RWPE2 (cell line): ENCODE measurements at places on chromosomes 11 and 22.

DNA sequence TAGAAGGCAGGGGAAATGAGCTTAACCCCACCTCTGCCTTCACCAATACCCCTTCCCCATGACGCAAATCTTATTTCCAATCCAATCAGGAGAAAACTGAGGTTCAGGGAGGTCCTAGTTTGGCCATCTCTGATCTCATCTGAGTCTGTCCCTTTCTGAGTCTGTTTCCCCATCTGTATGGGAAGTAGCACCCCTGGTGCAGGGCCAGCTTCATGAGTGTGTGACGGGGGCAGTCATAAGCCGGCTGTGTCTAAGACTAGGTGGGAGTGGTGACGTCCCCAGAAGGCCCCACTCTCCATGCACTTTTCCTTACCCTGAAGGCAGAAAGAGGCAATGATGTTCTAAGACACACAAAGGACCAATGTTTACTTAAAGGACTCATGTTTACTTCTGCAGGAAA lies 72.3 kb downstream of the MN1 start:
- H3K27me3 ChIP-seq: no peaks in the 10 kb centered on the region
- no peak for DNase-seq
- H3K4me1 ChIP-seq: peaks cover 9% of the 10 kb centered on the region
- no peak overlapping the region for H3K27ac ChIP-seq

DNA sequence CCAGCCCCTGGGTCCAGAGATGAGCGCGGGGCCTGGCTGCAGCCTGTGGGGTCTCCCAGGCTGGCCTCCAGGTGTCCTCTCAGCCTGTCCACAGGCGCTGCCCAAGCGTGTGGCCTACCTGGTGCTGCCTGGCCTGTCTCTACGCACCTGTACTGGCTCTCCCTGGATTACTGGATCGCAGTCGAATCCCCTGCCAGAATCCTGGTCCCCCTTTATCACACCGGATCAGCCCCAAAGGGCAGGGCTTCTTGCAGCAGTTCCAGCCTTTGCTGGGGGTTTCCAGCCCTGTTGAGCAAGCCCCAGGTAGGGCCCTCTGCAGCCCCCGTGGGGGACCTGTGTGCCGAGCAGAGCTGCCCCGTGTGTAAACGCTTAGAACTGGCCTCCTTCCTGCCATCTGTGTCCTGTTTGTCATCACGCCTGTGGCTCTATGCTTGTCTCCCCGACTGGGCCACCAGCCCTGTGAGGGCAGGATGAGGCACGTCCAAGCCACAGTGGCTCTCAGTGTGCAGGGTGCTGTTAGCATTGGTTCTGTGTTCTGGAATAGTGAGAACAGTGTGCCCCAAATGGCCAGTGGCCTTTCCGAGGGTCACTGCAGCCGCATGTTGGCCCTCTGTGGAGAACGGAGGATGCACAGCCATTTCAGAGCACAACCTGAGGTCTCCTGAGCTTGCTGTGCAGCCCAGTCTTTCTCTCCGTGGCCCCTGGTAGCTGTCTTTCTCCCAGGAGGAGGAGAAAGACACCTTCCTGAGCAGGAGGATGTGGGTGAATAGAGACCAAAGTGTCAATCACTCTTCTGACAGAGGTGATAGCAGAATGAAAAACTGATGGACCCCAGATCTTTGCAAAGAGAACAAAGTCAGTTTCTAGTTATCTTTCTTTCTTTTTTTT lies 13.9 kb upstream of the TXNRD2 start:
- DNase-seq: peak; percentile 45
- no peak overlapping the region for H3K4me3 ChIP-seq
- no peaks in the 10 kb centered on the region for H3K27me3 ChIP-seq
- H3K4me1 ChIP-seq: no peaks in the 10 kb centered on the region
- H3K36me3 ChIP-seq: peaks cover 4% of the 10 kb centered on the region

- no peaks in the 10 kb centered on the region for H3K36me3 ChIP-seq
- H3K27ac ChIP-seq: no peak overlapping the region
- no peak for DNase-seq
- H3K4me3 ChIP-seq: no peak overlapping the region
- no peaks in the 10 kb centered on the region for H3K4me1 ChIP-seq
- no peaks in the 10 kb centered on the region for H3K27me3 ChIP-seq
These were observed 407.6 kb upstream of the CADM1 start for GRCh38 chr11:115911613-115912346.

DNA sequence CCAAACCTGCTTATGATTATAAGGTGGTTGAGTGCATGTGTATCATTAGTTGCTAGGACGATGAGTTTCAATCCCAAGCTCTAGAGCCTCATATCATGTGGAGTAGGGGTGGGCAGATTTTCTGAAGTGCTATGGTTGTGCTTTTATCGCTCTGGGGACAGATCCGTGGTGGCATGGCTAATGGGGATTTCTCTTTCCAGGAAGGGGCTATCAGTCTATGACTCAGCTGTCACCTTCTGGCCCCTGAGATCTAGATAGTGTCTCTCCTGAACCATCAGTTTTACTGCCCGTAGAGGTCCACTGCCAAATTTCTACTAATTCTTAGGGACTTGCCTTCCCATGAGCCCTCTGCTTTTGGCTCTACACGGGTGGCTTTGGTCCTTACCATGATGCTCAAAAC lies 51.8 kb downstream of the FDX1 start:
- no peak overlapping the region for H3K27ac ChIP-seq
- no peak overlapping the region for H3K4me3 ChIP-seq
- H3K36me3 ChIP-seq: no peaks in the 10 kb centered on the region
- H3K4me1 ChIP-seq: no peaks in the 10 kb centered on the region
- H3K27me3 ChIP-seq: no peaks in the 10 kb centered on the region
- no peak for DNase-seq

DNA sequence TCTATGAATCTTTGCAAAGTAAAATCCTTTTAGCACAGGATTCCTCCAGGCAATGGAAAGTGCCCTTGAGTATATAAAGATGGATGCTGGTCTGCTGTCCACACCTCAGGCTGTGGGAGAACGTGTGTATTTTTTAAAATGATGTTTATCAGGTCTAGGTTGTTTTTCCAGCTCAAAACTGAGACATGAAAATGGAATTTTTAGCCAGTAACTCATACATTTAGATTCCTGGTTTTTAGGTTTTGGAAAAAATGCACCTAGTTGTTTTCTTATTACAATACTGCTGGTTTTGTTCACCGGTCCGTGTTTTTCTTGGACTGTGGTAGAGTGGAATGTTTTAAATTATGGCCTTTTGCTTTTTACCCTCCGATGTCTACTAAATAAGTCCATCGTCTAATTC lies 554.7 kb downstream of the SOX6 start:
- no peaks in the 10 kb centered on the region for H3K36me3 ChIP-seq
- H3K4me1 ChIP-seq: peaks cover 5% of the 10 kb centered on the region
- H3K27me3 ChIP-seq: no peaks in the 10 kb centered on the region
- H3K27ac ChIP-seq: no peak overlapping the region
- no peak for DNase-seq

DNA sequence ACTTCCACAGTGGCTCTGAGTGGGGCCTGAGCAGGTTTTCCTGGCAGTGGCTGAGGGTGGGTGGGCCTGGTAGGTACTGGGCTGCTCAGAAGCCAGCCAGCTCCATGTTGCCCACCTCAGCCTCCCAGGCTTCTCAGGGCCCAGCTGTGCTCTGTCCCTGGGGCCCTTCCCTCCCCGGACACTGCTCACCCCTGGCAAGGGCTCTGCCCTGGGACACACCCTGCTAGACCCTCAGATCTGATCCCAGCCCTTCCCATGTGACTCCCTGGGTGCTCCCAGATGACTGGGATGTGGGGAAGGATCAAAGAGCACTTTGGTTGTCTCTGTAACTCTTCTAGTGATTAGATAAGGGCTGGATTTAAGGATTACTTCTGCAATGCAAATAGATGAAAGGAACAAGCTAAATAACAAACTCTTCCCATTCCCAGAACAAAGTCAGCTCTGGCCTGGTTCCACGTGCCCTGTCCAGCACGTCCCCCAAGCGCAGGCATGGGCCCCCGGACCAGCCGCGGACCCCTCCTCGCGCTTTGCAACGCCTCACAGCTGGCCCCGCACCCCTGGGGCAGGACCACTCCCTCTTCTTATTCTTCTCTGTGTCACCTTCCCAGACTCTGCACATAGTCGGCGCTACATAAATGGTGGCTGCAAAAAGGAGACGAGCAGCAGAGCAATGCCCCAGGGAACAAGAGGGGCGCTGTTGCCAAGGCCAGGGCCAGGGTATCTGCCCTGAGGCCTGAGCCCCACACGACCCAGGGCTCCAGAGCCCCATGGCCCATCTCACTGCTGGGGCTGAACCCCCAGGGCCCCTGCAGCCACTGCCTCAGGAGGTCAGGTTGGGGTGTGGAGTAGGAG lies 5.7 kb upstream of the KRTAP5-6 start:
- no peak overlapping the region for H3K4me3 ChIP-seq
- H3K27ac ChIP-seq: no peak overlapping the region
- peaks cover 6% of the 10 kb centered on the region for H3K4me1 ChIP-seq
- H3K36me3 ChIP-seq: no peaks in the 10 kb centered on the region
- H3K27me3 ChIP-seq: no peaks in the 10 kb centered on the region
- no peak for DNase-seq

DNA sequence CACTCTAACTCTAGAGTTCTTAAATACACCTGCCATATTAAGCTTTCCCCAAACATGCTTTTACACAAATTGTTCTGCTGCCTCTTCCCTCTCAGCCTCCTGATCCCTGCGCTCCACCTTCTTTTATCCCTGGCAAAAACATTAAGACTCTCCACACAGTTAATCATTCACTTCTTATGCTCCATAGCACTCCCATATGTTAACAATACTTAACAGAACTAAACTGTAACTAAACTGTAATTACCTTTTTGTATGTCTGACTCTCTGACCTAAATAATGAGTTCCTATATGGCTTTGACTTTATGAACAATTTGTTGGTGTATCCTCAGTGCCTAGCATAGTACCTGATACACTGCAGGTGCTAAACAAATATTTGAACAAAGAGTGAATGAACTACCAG lies 71.8 kb downstream of the BTBD10 start:
- no peak for DNase-seq
- H3K36me3 ChIP-seq: peaks cover 36% of the 10 kb centered on the region
- no peaks in the 10 kb centered on the region for H3K27me3 ChIP-seq

DNA sequence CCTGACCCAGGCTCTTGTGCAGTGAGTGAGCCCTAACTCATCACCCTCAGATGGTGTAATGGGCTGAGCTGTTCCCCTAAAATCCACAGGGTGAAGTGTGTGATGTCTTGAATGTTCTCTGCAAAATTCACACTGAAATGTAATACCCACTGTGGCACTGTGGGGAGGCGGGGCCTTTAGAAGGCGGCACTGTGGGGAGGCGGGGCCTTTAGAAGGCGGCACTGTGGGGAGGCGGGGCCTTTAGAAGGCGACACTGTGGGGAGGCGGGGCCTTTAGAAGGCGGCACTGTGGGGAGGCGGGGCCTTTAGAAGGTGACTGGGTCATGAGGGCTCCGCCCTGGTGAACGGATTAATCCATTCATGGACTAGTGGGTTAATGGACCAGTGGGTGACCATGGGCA lies 33.0 kb downstream of the CHID1 start:
- H3K36me3 ChIP-seq: peaks cover 14% of the 10 kb centered on the region
- no peaks in the 10 kb centered on the region for H3K4me1 ChIP-seq
- no peak overlapping the region for H3K27ac ChIP-seq
- no peaks in the 10 kb centered on the region for H3K27me3 ChIP-seq
- H3K4me3 ChIP-seq: no peak overlapping the region

- H3K27me3 ChIP-seq: no peaks in the 10 kb centered on the region
- H3K4me1 ChIP-seq: peaks cover 22% of the 10 kb centered on the region
- peaks cover 93% of the 10 kb centered on the region for H3K36me3 ChIP-seq
- no peak overlapping the region for H3K4me3 ChIP-seq
- DNase-seq: no peak
These were observed 5.3 kb upstream of the TNKS1BP1 start for GRCh38 chr11:57330029-57330428.

- H3K27me3 ChIP-seq: peaks cover 3% of the 10 kb centered on the region
- H3K36me3 ChIP-seq: no peaks in the 10 kb centered on the region
- H3K27ac ChIP-seq: no peak overlapping the region
- H3K4me3 ChIP-seq: peak overlapping the region; percentile 61
- no peak for DNase-seq
These were observed 459 bp upstream of the NCR3LG1 start for GRCh38 chr11:17351172-17351509.

DNA sequence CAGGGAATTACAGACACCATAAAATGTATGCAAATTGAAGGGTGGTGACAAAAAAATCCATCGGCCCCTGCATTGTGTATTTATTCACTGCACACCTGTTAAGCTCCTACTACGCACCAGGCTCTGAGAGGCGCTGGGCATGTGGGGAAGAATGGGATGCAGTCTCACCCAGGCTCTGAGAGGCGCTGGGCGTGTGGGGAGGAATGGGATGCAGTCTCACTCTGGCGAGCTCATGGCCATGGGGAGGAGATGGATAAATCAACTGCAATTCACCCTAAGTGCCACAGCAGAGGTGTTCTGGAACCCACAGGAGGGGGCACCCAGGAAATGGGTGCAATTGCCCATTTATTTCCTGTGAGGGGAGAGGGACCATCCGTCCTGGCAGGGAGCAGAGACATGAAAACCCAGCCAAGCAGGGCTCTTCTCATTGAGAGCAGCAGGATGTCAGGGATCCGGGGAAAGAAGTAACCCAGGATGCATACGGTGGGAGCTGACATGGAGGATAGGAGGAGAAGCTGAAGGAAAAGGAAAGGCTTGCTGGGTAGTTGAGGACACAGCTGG lies 798.7 kb downstream of the TBC1D22A start:
- no peak overlapping the region for H3K27ac ChIP-seq
- no peaks in the 10 kb centered on the region for H3K27me3 ChIP-seq
- H3K4me3 ChIP-seq: no peak overlapping the region
- H3K36me3 ChIP-seq: no peaks in the 10 kb centered on the region
- no peaks in the 10 kb centered on the region for H3K4me1 ChIP-seq

DNA sequence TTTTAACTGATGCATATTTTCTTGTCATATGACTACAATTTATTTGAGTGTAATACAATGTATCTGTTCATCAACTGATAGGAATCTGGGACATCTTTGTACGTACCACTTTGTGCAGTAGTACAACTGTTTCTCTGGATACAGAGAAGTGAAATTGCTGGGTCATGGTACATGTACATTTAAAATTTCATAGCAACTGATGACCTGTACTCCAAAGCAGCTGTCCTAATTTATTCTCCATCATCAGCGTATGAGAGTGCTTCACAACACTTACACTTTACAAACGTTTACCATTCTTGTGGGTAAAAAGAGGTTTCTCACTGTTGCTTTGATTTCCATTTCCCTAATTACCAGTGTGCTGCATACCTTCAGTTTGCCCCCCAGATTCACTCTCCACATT lies 552.8 kb upstream of the CADM1 start:
- no peaks in the 10 kb centered on the region for H3K4me1 ChIP-seq
- H3K27ac ChIP-seq: no peak overlapping the region
- no peaks in the 10 kb centered on the region for H3K27me3 ChIP-seq
- no peak overlapping the region for H3K4me3 ChIP-seq
- no peak for DNase-seq
- H3K36me3 ChIP-seq: no peaks in the 10 kb centered on the region

- peak overlapping the region; percentile 98 for H3K27ac ChIP-seq
- H3K36me3 ChIP-seq: peaks cover 32% of the 10 kb centered on the region
- DNase-seq: peak; percentile 88
- peaks cover 24% of the 10 kb centered on the region for H3K4me1 ChIP-seq
- H3K27me3 ChIP-seq: no peaks in the 10 kb centered on the region
These were observed 2.1 kb downstream of the MED15 start for GRCh38 chr22:20509344-20510047.
